NCI-H2081 (cell line): ENCODE measurements at places on chromosomes 1 and 21.
A peak's percentile ranks its signal among the peaks of the same experiment; 100 is the strongest.

GRCh38 chr1:245248231-245248731 is 93.5 kb downstream of the KIF26B start:
- peak; percentile 7 for DNase-seq

DNA sequence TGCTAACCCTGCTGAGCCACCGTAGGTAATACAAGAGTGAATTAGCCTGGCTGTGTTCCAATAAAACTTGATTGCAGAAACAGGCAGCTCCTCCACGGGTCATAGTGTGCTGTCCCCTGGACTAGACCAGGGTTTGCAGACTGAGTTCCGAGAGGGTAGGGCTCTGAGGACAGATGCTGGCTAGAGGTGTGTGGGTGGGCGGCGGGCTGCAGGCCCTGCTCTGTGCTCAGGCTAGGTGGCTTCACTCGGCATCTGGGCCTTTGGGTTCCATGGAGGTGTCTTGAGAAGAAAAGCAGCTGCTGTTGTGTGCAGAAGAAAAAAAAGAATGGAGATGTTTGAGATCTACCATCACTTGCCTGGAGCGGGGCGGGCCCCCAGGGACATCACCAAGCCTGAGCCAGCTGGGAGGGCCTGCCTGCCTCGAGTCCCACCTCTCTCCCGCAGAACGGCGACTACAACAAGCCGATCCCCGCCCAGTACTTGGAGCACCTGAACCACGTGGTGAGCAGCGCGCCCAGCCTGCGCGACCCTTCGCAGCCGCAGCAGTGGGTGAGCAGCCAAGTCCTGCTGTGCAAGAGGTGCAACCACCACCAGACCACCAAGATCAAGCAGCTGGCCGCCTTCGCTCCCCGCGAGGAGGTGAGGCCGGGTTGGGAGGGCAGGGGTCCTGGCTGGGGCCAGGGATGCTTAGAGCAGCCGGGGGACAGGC is 7.9 kb downstream of the TMEM201 start:
- DNase-seq: no peak

- DNase-seq: no peak
Measured at GRCh38 chr1:113998361-113998760, 19.1 kb downstream of the OLFML3 start.

GRCh38 chr1:212452323-212453155 is 19.8 kb downstream of the NENF start:
- no peak for DNase-seq

- no peak for DNase-seq
Measured at GRCh38 chr21:39150877-39151276, 32.4 kb downstream of the PSMG1 start.

DNA sequence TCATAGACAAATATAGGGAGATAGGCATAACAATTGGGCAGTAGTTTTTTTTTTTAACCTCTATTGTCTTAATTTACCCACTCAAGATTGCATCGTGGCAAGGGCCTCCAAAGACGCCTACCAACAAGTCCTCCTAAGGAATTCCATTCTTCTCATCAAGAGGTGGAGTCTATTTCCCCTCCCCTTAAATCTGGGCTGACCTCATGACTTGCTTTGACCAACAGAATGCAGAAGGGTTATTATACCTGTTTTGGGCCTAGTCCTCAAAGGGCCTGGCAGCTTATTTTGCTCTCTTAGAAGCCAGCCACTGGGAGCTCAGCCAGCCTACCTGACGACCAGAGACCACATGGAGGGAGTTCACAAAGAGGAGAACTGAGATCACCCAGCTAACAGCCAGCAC is 92.3 kb downstream of the COQ8A start:
- no peak for DNase-seq

DNA sequence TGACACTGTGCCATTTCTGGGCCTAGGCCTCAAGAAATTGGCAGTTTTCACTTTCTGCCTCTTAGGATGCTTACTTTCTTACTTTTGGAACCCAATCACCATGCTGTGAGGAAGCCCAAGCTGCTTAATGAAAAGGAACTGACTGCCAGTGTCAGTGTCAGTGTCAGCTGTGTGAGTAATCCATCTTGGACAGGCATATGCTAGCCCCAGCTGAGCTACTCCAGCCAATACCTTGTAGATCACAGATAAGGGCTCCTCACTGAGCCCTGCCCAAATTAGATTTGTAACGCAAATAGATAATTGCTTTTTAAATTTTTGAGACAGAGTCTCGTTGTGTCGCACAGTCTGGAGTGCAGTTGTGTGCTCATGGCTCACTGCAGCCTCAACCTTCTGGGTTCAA is 59.6 kb downstream of the SELENOF start:
- DNase-seq: no peak

DNA sequence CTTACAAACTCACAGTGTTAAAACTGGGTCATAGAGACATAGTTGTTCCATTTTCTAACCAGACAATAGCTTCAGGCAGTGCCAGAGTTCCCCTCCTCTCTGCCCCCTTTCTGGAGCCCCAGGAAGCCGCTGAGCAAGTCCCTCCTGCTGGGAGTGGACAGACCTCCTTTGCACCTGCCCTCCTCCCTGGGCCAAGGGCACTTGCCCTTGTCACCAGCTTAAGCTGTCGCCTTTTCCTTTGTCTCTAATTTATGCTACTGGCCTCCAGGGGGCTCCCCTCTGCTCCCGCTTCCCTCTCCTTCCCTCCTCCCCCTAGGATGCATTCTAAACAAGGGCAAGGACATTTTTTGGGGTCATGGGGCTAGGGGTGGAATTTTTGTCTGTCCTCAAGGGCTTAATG is 182.4 kb downstream of the MIS18A start:
- DNase-seq: peak; percentile 25

- DNase-seq: no peak
Measured at GRCh38 chr1:168972225-168972624, 134.3 kb upstream of the ATP1B1 start.

DNA sequence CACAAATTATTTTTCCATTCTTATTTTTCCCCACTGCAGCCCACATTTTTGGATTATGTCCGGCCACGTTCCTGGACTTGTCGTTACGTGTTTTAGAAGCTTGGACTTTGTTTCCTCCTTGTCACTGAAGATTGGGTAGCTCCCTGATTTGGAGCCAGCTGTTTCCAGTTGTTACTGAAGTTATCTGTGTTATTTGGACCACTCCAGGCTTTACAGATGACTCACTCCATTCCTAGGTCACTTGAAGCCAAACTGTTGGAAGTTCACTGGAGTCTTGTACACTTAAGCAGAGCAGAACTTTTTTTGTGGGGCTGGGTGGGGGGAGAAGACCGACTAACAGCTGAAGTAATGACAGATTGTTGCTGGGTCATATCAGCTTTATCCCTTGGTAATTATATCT is 12.2 kb upstream of the AXDND1 start:
- DNase-seq: no peak

GRCh38 chr1:182596934-182597333 is 7.3 kb downstream of the RGS16 start:
- DNase-seq: no peak

- no peak for DNase-seq
Measured at GRCh38 chr1:197481101-197481500, 213.0 kb downstream of the CRB1 start.

DNA sequence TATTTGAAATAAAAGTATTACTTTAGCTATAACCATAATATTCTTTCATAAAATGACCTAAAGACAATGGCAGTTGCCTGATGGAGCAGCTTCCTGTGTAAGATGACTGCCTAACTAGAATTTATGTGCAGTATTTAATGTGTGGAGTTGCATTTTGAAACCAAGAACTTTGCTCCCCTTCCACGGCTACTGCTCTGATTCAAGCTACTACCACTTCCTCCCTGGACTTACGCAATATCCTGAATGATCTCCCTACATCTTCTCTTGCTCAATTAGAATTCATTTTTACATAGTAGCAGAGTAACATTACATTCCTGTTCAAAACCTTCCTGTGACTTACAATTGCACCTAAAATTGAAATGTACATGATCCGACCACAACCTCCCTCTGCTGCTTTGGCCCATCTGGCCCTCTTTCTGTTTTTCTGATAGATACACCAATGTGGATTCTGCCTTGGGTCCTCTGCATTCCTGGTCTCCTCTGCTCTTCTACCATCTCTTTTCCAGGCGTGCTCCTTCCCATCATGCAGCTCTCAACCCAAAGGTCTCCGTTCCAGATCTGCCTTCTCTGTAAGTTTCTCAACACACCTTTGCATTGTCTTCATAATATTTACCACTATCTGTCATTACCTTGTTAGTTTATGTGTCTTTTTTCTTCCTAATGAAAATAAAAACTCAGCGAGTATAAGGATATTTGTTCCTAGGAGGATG is 47.4 kb upstream of the USP25 start:
- DNase-seq: no peak

- no peak for DNase-seq
Measured at GRCh38 chr1:12433323-12434053, 184.5 kb downstream of the DHRS3 start.

- no peak for DNase-seq
Measured at GRCh38 chr1:184050636-184051035, 894 bp upstream of the TSEN15 start.

DNA sequence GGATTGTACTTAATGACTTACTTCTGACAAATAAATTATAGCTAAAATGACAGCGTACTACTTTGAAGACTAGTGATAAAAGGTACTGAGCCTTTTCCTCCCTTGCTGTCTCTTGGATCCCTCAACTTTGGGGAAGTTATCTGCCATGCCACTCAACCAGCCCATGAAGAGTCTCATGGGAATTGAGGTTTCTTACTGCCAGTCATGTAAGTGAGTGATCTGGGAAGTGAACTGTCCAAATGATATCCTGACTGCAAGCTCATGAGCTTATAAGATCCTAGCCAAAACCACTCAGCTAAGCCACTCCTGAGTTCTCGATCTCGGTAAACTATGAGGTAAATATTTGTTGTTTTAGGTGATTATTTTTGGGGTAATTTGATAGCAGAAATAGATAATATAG is 247.8 kb downstream of the NCAM2 start:
- DNase-seq: no peak

DNA sequence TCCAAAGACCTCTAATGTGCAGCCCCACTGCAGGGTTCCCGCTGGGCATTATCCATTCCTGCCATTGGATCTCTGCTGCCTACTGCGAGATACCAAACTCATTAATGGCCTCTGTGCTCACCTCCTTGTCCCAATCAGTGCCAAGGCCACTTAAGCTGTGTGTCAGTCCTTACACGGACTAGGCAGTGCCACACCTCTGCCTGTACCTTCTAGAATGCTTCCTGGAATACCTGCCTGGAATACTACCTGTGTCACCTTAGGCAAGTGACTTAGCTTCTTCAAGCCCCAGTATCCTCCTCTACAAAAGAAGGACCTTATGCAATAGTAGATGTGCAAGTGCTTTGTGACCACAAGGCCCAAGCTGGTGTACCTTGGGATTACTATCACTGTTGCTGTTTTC is 100.1 kb downstream of the FOXD2 start:
- DNase-seq: no peak

DNA sequence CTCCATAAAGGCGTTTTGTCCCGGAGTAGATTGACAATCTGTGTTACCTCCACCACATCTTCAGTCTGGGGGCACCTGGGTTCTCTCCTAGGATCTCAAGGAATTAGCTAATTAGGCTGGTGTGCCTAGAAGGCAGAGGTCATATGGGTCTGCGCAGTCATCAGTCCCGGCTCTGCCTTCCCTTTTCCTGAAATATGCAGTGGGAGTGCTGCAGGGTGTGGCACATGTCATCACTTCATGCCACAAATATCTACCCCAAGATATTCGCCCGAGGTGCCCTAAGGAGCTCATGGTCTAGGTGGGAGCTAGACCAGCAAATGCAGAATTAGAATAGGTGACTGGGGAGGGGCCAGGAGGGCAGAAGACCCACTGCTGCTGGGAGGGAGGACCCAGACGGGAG is 42.9 kb downstream of the ACTL8 start:
- no peak for DNase-seq

DNA sequence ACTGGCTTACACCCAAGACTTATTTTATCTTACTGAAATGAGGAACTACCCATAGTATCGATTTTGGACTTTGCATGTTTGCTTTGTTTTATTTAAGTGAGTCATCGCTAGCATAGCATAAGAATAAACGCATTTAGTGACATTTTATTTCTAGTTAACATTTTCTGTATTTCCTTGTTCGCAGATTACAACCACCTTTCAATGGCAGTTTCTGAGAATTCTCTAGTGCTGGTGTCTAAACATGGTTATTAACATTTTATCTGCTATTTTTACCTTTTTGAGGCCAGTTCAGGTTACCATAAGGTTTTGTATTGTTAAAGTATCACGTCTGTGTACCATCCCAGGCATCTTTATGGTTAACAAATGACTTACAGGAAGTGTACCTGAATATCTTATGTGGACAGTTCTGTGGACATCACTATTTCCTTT is 24.5 kb downstream of the EEIG2 start:
- no peak for DNase-seq

GRCh38 chr1:187999973-188000372 is 1171.2 kb downstream of the PLA2G4A start:
- DNase-seq: no peak

- peak; percentile 16 for DNase-seq
Measured at GRCh38 chr21:37642493-37642892, 273.8 kb downstream of the KCNJ6 start.

GRCh38 chr21:38177919-38178652 is 78.7 kb upstream of the KCNJ15 start:
- DNase-seq: no peak

- DNase-seq: no peak
Measured at GRCh38 chr21:42532466-42533181, 19.0 kb downstream of the SLC37A1 start.
